ENCODE measurements at places on chromosomes 5 and 9.

- no peak for DNase-seq
Observed at GRCh38 chr5:115818821-115819220, 2.4 kb upstream of the CDO1 start.

- DNase-seq: peak; percentile 52
Observed at GRCh38 chr9:69671879-69672595, at the start of gene APBA1. APBA1 (minus strand) TSS chr9:69672371.

- DNase-seq: no peak
Observed at GRCh38 chr5:25858019-25858418, 1180.4 kb downstream of the CDH9 start.

DNA sequence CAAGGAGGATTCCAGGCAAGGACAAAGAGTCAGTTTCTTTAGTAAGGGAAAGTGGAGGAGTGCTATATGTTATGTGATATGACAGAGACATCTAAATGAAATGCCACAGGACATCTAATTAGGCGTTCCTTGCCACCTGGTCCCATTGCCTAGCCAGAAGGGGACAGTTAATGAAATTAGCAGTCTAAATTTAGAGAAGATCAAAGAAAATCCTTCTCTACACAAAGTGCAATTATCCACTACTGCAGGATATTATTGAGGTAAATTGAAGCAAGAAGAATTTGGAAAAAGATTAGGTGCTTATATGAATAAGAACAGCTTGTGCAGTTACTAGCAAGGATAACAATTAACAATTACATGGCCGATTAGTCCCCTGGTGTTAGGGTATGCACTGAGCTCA lies 495.3 kb upstream of the NMUR2 start:
- DNase-seq: no peak

DNA sequence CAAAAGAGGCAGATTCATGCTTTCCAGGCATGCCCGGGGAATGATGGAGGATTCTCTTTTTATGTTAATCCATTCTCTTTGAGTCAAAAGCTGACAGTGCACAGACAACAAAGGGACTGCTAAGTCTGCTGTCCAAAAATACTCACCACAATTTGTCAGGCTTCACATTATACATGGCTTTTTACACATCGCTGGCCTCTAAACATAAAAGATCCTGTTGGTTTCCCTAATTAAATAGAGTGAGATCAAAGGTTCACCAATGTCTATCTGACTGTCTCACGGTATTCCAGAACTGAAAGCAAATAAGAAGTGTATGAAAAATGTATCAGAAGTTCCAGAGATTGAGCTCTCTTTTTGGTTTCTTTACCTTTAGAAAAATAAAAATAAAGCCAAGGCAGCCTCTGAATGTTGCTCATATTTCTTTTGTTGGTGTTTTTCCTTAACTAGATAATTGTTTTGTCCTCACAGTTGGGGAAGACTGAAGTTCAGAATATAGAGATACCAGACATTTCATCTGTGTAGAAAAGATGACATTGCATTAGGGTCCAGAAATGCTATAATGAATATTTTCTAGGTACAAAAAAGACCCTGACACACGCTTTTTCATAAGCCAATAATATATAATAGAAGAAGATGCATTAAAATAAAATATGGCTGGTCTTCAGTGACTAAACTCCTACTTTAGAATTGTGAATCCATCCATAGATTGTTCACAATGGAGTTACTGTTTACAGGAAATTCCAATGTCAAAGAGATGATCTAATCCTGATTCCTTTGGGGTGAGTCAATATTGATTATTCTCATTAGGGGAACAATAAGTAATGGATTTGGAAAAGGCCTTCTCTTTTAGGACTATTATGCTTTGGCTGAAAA lies 688.2 kb upstream of the CDH6 start:
- peak; percentile 8 for DNase-seq

DNA sequence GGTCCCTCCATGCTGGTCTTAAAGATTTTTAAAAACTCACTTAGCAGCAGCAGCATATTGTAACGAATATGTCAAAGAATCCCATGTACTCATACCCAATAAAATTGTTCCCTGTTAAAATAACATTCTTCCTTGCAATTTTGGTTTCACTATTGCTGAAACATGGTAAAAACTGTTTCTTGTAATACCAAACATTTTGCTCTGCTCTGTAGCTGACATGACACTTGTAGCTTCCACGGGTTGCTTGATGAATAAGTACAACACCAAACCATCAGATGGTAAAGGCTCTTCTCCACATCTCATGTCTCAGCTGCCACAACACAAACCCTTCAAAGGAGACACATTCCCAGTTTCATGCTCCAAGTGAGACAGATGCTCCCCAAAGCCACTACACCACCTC lies 180.7 kb upstream of the PTGER4 start:
- no peak for DNase-seq

DNA sequence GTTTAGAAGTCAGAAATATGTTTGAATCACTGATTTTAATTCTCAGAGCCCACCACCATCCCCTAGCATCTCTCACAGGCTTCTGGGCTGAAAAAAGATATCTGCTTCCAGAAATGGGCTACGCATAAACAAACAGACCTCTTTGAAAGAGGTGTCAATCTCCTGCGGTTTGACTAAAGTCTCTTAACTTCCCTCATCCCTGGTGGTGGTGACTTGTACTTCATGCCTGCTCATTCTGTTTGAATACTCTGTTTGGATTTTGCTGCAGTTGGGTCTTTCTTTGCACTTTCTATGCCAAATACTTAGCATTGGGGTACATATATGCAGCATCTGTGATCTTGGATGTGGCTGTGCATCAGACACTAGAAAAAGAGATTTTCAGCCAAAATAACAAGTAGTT lies 157.2 kb upstream of the ATP10B start:
- DNase-seq: peak; percentile 31

DNA sequence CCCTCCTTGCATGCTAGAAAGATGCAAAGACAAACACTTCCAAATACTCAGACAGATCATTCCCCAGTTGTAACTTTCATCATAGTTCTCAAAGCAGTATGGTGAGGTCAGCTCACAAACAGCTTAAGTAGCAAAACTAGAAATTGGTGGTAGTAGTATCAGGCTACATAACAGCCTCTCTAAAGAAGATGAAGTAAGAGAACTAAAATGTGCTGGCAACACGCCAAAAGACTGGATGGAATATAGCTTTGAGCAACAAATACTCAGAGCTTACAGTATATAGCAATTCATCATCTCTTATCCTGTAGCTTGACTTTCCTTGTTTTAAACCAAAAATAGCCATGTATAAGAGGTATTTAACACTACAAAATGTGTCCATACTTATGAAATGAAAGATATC lies 7.5 kb downstream of the PFDN1 start:
- DNase-seq: no peak

- DNase-seq: peak; percentile 34
Observed at GRCh38 chr9:99000476-99001395, 57.0 kb downstream of the COL15A1 start.

DNA sequence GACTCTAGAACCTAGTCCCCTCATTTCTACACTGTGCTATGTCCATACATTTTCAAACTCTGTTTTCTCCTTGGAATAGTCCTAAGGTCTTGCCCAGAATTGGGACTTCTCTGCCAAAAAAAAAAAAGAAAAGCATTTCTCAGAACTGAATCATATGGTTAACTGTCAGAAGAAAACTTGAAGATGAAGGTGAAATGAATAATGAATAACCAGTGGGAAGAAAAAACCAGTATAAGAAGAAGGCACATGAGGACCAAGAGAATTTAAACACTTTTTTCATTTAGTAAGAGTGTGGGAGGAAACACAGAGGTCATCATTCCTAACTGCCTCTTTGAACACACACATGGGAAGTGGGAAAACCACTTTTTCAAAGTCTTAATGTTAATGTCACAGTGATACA lies 197.7 kb downstream of the PRELID2 start:
- DNase-seq: no peak

- no peak for DNase-seq
Observed at GRCh38 chr5:94788527-94788926, 170.1 kb downstream of the SLF1 start.

DNA sequence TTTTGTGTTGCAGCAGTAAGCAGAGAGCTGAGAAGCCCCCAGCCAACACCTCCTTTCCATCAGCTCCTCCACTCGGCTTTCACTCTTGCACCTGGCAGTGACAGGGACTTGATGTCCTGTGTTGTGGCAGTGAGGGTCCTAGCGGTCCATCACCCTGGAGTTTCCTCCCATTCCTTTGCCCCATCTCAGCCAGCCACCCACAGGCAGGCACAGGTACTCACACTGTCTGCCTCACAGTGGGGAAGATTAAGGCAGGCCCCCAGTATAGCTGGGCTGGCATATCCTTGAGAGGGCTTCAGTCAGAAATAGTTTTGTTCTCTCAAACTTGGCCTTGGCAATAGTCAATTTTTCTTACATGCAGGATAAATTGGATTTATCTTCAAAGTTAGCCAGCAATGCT lies 362.7 kb downstream of the GADD45G start:
- DNase-seq: no peak

DNA sequence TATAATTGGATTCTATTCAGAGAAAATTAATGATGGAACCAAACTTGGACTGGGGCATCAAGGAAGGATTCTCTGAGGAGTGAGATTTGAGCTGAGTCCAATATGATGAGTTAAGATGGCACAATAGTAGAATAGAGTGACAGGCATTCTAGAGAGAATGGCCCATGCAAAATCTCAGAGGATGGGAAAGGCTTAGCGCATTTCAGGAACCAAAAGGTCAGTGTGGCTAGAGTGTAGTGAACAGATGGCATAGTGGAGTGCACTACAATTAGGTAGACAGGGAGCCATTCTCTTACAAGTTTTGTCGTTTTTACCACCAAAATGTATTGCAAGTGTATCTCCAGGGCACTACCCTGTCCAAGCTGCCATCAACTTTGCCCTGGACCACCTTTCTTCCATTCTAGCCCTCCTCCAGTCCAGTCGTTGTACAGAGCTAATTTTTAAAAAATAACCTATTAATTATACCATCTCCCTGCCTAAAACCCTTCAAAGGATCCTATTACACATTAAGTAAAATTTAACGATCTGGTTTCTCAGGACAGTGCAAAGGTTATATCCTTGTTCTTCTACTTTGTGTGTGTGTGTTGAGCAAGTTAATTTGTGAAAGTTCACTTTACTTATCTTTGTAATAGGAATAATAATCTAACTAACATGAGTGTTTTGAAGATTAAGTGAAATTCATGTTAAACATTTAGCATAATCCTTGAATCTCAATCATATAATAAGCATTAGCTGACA lies 211.7 kb downstream of the COMMD10 start:
- DNase-seq: no peak

GRCh38 chr5:119361594-119362125 lies 5.8 kb downstream of the TNFAIP8 start:
- no peak for DNase-seq

- no peak for DNase-seq
Observed at GRCh38 chr9:132985071-132985350, 6.5 kb downstream of the GFI1B start.

DNA sequence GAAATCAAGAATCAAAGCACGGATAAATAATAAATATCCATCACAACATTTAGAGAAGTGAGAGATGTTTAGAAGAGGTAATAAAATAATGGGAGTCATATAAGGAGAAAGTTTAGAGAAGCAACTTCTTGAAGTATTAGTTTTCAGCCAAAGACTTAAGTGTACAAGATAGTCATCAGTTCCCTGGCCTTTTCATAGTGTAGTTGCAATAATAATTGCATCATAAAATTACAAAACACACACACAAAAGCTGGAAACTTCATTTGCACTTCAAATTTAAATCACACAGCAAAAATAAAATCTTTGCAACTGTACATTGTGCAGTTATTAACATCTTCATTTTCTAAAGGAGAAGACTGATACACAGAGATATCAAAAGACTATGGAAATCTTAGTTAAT lies 319.1 kb upstream of the RGMB start:
- no peak for DNase-seq

DNA sequence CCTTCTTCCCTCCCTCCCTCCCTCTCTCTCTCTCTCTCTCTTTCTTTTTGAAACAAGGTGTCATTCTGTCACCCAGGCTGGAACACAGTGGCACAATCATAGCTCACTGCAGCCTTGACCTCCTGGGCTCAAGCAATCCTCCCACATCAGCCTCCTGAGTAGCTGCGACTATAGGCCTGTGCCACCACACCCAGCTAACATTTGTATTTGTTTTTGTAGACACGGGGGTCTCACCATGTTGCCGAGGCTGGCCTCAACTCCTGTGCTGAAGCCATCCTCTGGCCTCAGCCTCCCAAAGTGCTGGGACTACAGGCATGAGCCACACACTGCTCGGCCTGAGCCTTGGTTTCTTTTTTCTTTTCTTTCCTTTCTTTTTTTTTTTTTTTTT lies 45.8 kb downstream of the PLPP7 start:
- no peak for DNase-seq

DNA sequence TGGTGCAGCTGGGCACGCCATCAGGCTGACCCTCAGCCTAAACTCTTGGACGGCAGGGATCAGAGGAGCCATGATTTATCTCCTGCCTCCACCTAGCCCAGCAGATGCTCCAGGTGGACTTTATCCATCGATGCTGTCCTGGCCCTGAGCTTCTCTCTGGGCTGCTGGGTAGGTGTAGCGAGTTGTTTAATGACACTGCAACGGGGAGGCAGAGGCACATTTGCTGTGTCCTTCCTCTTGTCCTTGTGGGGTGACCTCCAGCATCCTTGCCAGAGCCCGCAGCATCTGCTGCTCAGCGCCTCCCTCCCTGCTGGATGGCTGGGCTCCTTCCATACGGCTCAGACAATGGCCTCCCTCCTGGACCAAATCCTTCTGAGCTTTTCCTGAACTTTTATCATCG lies 103.1 kb upstream of the IRX4 start:
- DNase-seq: no peak

GRCh38 chr5:90168399-90168798 lies 241.2 kb downstream of the CETN3 start:
- DNase-seq: no peak

GRCh38 chr5:39559923-39560322 lies 135.1 kb upstream of the DAB2 start:
- DNase-seq: no peak

DNA sequence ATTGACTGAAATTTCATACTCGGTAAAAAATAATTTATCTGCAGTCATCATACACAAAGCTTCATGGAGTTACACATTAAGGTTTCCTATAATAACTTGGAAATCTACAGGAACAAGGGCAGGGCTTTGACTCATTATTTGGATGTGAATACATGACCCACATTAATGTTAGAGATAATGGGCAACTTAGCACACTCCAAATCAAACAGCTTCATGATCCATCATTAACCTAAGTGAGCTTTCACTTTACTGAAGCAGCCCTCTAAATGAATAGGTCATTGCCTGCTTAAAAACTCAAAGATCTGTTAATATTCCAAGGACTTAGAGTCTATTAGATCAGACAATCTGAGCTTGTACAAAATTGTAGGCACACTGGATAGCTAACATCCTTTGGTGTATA lies 9.0 kb downstream of the CDH12 start:
- DNase-seq: no peak

DNA sequence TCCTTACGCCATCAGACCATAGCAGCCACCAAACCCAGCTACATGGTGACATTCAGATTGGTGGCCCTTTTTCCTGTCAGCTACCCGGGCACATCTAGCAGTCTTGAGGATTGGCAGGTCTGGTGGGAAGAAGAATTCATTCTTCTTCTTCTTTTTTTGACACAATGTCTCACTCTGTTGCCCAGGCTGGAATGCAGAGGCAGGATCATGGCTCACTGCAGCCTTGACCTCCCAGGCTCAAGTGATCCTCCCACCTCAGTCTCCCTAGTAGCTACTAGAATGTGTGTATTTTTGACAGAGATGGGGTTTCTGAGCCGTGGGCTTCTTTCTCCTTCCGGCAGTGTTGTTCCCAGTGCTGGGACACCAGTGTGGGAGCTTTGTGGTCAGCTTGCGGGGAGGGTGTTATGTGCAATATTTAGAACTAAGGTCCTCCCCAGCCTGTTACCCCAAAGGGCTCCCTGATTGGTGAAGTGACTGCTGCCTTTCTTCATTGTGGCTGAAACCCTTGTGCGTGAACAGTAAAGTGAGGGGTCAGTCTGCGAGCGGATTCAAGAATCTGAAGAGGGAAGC lies 3.4 kb downstream of the NTMT1 start:
- DNase-seq: no peak
